GM19239 (cell line): ENCODE measurements at places on chromosomes 12 and 14.

DNA sequence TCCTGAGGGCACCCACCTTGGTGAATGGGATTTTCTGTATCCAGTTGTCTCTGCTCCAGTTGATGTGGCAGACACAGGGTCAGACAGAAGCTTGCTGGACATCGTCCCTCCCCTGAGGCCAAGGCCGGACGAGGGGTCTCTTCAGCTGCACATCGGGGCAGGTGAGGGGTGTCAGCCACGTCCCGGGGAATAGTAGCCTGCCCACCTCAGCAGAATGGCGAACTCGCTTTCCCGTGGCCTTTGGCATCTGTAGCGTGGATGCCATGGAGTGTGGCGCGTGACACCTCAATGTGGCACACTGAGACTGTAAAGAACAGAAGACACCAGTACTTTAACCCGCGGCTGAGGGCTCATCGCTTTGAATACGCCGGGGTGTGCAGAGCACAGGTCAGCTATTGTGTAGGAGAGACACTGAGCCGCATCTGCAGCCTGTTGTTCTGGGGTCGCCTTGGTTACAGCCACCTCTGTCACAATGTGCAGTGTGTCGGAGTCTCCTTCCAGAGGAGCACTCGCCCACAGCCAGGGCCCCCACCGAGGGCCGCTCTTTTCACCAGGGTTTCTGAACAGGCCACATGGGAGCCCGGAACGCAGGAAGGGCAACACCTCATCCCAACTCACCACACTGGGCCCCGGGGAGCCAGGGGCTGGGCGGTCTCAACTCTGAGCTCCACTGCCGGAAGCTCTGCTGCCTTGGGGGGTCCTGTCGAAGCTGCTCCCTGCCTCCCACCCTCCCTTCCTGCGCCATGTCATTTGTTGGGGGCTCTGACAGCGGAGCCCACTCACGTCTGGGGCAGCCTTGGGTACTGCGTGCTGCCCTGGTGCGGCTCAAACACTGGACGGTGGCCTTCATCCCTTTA is 77.0 kb downstream of the ADGRD1 start:
- DNase-seq: no peak

DNA sequence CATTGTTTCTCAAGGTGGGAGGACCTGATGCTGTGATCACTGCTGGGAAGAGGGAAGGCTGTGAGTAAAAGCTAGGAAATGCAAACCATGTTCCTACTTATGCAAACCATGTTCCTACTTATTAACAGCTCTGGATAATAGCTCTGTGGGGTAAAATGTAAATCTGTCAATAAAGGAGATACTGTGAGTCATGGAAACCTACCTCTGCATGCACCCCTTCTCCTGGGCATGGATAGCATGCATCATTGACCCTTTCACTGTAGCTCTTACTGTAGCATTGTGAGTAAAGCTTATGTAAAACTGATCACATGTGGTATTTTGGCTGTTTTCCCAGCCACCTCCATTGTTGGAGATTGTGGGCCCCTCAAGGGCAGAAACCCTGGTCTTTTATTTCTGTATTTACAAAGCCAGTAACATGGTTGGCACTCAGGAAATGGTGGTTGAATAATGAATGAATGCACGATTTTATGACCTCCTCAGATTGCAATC is 253.7 kb downstream of the GRIN2B start:
- DNase-seq: no peak

DNA sequence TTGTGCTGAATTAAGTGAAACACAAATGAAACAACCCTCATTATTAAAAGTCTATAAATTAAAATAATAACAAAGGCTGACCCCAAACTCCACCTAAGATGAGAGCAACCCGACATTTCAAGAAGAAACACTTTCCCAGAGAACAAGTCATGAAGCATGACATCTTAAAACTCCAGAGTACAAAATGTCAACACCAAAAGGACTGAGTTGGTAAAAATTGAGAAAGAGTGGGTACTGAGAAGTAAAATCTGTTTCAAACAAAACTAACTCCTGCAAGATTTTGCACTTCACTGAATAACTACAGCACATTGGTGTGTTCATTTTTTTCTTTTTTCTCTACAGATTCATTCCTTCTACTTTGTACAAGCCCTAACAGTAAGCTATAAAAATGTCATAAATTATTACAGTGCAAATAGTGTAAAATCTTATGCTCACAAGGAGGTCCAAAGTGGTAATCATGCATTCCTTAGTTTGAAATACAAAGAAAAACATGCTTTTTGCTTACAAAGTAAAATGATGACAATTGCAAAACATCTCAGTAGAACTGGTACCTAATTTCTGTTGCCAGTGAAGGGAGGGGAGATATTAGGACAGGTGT is 31.8 kb downstream of the SLC35F4 start:
- no peak for DNase-seq

DNA sequence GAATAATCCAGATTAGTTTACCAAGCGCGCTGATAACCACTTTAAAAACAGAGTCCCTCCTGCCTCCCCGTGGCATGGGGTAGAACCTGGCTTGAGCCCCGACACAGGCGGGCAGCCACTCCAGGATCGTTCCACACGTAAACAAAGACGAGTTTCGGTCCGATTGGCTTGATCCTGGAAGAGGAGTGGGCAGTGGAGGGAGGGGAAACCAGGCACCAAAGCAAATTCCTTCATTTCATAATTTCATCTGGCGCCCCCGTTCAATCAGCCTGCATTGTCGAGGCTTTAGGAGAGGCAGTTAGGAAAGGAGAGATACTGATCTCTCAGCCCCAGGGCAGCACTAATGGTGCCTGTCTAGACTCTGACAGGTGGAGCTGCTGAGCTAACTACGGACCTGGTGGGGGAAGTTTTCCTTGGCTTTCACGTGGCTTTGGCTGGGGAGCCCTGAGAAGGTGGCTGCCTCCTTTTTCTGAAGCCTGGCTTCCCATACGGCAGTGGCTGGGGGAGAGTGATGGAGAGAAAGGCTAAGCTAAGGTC is 751 bp upstream of the GPRC5A start:
- DNase-seq: peak; percentile 18

DNA sequence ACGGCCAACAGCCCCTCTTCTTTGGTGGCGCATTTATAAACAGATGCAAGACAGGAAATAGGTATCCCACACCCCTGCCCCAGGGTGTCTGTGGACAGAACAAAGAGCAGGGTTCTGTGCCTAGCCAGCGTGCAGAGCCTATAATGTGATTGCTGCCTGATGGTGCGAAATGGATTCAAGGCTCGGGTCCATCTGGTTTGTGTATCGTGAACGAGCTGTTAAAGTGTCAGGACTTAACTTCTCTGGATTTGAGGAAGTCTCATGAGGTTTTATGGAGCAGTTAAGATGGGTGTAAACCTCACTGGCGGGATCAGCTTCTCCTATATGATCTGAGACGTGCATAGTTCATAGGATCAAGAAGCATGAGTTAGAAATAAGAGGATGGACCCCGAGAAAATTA is 388.7 kb upstream of the TBX3 start:
- no peak for DNase-seq

DNA sequence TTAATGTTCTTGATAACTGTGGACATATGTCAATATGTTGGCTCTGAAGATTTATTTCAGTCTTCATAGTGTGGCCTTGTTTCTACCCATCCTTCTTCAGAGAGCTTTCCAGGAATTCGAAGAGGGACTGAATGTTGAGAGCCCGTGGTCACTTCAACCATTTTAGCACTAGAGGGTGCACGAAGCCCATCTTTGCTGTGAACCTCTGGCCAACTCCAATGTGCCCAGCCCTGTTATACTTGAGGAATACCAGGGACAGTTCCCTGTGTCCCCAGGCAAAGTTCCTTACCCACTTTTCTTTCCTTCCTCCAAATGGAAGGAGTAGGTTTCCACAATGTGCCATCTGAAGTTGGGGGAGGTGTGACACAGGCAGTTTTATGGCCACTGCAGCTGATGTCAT is 603.5 kb downstream of the RPL10L start:
- no peak for DNase-seq

DNA sequence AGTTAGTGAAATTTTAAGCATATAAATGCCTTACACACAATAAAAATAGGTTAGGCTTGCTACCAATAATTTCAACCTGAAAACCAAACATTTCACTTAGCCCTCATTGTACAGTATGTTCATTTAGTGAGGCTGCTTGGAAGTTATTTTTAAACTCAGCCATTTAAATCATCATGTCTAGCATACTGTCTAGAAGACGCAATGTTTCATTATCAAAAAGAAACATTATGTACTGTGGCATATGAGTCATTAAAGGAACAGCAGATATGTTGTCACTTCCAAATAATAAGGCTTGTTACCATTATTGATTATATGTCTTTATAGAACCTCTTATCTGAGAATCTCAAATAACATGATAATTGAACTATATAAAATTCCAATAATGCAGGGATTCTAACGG is 304.7 kb downstream of the RMST start:
- DNase-seq: no peak

GRCh38 chr14:24435192-24435810 is 5.5 kb downstream of the KHNYN start:
- DNase-seq: no peak

- peak; percentile 71 for DNase-seq
Observed at GRCh38 chr12:4119157-4119761, 154.3 kb upstream of the CCND2 start.

DNA sequence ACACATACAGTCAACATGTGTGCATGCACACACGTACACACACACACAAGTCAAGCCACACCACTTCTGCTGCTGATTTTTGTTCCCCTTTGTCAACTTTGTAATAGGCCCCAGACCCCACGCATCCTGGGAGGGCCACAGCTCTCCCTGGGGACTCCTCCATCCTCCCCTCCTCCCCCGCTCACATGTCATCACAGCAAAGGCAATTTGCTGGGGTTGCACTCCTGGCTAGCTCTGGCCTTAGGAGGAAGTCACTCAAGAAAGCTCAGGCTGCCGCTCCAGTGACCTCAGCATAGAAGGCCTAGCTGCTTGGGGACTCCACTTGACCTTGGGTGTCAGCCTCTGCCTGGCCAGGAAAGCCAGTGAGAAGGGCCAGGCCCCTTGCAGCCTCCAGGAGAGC is 27.2 kb downstream of the NGB start:
- no peak for DNase-seq

GRCh38 chr12:107329569-107330324 is 236.4 kb upstream of the CRY1 start:
- DNase-seq: no peak

- peak; percentile 9 for DNase-seq
Observed at GRCh38 chr12:98998697-98999299, 353.7 kb downstream of the APAF1 start.

DNA sequence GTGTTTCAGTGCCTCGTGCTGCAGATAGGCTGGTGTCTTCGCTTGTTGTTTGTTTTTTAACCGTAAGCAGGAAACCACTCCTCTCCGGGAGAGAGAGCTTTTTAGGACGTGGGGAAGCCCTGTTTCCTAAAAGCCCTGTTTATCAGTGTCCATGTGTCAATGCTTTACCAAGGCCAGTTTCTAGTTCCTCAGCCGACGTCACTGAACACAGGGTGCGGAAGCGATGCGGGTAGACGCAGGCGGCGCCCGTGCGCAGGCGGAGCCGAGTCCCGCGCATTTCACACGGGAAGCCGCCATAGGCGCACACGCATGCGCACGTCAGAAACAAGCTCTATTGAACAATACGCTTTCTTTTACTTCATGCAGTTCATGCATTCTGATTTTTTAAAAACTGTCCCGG is 79.8 kb downstream of the GLT1D1 start:
- no peak for DNase-seq

DNA sequence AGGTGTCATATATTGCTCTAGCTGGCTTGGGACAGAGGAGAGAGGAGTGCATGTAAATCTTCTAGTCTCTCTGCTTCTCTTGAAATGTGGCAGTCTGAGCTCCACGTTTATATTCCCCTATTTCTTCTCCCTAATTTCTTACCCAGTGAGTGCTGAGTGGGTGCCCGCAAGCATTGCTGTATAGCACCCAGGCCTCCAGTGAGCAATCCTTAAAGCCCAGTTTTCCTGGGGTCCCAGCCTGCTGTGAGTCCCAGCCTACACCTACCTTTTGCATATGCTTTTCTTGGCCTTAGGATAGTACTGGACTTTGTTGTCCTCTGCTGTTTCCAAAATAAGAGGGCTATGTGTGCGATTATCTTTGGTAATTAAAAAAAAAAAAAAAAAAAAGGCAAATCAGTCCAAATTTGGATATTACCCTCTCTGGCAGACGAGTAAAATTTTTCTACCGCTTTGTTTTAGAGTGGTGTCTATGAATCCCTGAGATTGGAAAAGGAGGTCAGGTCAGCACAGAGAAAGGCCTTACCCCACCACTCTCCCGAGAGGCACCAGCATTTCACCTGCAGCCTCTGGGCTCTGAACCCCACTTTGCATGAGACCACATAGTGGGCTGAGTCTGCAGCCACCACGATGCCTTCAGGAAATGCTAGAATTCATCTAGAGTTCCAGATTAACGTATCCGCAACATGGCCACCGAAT is 1.1 kb downstream of the MGST1 start:
- DNase-seq: no peak

DNA sequence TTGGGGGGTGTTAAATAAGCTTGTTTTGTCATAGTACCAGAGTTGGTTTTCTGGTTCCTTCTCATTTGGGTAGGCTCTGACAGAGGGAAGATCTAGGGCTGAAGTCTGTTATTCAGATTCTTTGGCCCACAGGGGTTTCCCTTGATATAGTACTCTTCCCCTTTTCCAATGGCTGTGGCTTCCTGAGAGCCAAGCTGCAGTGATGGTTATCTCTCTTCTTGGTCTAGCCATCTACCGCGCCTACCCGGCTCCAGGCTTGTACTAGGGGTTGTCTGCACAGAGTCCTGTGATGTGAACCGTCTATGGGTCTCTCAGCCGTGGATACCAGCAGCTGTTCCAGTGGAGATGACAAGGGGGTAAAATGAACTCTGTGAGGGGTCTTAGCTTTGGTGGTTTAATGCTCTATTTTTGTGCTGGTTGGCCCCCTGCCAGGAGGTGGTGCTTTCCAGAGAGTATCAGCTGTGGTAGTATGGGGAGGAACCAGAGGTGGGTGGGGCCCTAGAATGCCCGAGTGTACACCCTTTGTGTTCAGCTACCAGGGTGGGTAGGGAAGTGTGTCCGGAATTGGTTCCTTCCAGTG is 209.7 kb downstream of the GPHN start:
- no peak for DNase-seq

DNA sequence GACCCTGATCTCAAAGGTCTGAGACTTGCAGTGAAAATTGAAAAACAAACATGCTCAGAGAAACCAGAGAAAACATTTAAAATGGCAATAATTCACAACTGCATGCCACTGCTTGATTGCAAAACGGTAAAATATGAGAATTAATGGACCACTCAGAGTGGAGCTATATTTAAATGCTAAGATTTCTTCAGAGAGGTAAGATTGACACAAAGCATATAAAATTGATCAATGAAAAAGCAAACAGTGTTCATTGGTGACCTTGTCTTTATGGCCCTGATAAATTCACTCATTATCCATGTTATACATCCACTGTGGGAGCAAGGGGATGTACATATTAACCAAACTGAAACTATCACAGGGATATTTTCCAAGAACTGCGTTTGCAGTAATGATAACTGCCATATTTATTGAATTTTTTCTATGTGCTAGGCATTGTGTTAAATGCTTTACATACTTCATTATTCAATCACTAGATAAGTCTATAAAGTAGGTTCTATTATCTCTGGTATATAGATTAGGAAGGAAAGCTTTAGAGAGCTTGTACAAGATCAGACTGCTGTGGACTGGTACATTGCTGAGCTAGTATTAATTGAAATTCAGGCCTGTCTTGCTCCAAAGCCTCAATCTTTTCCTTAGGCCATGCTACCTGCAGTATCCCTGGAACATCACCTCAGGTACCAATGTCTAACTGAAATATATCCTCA is 113.9 kb upstream of the LMO3 start:
- no peak for DNase-seq
